ENCODE measurements at places on chromosomes 12 and 14.
A peak's percentile ranks its signal among the peaks of the same experiment; 100 is the strongest.

DNA sequence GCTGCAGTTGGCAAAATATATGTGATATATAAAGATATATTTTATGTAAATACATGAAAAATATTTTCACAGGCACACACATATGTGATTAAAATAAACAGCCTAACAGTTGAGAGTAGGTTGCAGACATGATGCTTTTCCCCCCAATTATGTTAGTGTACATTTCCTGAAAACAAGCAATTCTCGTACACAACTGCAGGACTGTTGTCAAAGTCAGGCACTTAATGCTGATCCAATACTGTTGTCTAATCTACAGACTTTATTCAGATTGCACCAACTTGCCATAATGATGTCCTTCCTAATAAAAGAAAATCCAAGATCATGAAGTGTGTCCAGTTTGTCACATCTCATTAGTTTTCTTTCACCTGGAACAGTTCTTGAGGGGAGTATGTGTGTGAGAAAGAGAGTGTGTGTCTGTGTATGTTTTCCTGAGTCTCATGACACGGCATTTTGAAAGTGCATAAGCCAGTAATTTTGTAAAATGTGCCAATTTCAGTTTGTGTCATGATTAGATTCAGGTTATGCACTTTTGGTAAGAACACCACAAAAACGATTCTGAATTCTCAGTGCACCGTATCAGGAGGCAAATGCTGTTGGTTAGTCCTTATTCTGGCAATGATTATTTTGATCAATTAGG, 16.5 kb upstream of the SEL1L start:
- no peak for DNase-seq

GRCh38 chr12:91588874-91589454, 406.3 kb upstream of the DCN start:
- DNase-seq, result no peak

DNA sequence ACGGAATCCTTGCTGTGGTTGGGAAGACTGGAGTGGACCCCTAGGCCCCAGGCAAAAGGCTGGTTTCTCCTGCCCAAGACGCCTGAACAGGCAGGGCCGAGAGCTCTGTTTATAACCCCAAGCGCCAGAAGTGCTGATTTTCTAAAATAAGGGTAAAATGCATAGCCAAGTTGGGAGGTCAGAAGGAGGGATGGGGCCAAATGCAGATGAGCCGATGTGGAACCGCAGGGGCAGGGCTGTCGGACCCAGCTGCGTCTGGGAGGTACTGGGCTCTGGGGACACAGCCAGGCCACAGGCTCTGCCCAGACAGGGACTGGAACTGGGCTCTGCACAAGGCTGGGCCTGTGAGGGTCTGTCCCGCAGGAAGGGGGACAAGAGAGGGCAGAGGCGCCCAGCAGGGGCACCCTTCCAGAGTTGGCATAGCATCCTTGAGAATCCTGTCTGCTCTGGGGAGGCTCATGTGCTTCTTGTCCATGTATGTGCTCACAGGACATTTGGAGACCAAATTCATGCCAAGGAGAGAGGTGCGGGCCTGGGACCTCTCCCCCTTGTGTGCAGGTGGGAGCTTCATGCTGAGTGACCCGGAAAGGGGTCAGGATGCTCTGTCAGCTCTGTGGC, 49.1 kb downstream of the JAG2 start:
- no peak for DNase-seq

GRCh38 chr12:24909667-24910066, 39.2 kb downstream of the BCAT1 start:
- DNase-seq, result peak; percentile 87

DNA sequence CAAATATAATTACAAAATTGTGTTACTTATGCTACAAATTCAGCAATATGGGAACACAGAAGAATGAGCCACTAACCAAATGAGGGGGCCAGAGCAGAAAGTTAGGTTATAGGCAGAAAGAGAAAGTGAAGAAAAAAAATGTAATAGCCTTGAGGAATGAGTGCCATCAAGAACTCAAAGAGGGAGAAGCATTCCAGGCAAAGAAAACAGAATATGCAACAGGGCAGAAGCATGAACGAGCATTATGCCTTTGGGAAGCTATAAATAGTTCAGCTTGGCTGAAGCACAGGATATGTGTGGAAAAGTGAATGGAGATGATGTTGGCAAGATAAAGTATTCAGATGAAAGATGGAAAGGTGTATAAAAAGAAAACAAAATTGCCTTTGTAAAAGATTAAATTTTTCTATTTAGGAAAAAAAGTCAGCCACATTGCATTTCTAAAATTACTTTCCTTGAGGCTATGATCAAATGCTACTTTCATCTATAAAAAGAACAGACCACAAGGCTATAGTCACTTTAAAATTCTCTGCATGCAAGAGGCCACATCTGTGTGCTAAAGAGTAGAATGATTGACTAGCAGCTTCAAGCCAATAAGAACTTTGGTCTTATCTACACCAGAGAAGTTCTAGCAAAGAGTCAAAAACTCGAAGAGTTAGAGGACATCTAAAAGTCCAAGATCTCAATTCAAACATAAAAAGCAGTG, 193.6 kb upstream of the GARIN6 start:
- DNase-seq, result peak; percentile 47

- peak; percentile 31 for DNase-seq
These were observed 155.7 kb downstream of the DPF3 start for GRCh38 chr14:72738161-72738611.

DNA sequence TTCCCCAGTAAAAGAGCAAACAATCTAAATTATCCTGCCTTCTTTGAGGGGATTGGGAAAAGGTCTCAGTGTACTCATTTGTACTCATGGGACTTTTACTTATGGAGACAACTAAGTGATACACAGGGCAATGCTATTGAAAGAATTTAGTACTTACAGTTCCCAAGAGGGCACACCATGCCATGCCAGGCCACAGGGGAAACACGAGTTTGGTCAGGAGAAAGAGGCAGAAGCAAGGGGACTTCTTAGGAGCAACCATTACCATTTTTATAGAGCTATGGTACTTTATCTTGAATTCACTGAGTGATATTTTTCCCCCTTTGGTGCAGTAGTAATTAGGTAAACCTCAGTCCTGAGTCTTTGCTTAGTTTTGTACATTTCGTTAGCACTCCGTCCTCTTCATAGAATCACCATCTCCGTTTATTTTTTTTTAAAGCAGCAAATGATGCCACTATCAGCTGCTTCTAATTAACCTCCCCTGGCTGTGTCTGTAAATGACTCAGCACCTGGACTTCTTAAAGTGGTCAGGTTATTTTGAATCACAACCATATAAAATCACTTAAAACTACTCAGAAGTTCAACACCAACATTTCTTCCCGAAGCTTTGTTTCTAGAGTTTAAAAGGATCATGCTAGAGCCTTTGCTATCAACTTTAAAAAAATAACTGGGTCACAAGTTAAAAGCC, 5.9 kb upstream of the WASHC3 start:
- DNase-seq, result peak; percentile 63

GRCh38 chr12:107127482-107128430, 34.4 kb upstream of the CRY1 start:
- DNase-seq, result no peak

DNA sequence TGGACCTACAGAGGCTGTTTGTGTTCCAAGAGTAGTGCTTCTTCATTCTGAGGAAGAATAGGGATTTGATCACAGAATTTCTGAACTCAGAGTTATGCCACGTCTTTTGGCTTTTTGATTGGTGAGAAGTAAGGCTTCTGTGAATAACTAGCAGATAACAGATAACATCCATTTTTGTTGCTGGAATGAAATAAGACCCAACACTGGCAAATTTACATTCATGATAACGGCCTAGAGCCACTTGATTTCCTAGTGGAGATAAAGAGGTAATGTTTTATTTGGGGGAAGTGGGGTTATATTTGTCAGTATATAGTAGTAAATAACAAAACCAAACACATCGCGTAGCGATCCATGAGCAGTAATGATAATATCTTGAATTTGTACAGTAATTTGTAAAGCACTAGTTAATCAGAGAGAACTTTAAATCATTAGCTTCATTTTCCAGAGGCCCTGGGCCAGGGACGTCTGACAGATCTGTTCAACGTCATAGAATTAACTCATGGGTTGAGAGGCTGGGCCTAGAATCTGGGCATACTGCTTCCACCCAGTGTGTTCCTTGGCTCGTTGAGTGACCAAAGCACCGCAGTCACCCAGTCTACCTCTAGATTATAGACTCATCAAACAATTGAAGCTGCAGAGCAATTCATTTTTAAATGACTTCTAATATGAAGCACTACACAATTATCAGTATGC, 79.6 kb downstream of the HMGA2 start:
- no peak for DNase-seq

GRCh38 chr14:52961060-52961639, 10.3 kb upstream of the FERMT2 start:
- DNase-seq, result peak; percentile 70

GRCh38 chr12:23630524-23630923, 318.9 kb downstream of the SOX5 start:
- no peak for DNase-seq

GRCh38 chr12:131606218-131606901, 104.5 kb upstream of the SFSWAP start:
- no peak for DNase-seq

- no peak for DNase-seq
These were observed 5.0 kb upstream of the MEG3 start for GRCh38 chr14:100820957-100821356.

GRCh38 chr12:58629376-58629775, 290.9 kb downstream of the LRIG3 start:
- DNase-seq, result no peak

DNA sequence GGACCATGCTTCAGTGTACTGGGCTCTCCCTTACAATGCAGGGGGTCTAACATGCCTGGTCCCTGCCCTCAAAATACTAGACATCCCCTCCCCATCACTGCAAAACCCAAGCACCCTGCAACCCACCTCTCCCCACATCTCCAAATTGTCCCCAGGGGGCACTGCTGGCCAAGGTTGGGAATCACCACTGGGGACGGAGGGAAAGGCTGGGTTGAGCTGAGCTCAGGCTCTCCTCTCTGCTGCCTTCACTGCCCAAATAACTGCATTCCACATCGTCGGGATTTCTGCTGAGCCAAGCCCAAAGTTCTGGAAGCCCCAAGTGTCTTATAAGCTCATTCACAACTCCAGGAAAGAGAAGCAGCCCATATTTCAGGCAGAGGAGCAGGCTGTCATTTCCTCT, 69.6 kb downstream of the NT5DC3 start:
- peak; percentile 47 for DNase-seq

- DNase-seq, result no peak
These were observed 237.6 kb upstream of the PRKD1 start for GRCh38 chr14:30165255-30165654.

- DNase-seq, result no peak
These were observed 23.3 kb downstream of the INSM2 start for GRCh38 chr14:35557221-35557747.

DNA sequence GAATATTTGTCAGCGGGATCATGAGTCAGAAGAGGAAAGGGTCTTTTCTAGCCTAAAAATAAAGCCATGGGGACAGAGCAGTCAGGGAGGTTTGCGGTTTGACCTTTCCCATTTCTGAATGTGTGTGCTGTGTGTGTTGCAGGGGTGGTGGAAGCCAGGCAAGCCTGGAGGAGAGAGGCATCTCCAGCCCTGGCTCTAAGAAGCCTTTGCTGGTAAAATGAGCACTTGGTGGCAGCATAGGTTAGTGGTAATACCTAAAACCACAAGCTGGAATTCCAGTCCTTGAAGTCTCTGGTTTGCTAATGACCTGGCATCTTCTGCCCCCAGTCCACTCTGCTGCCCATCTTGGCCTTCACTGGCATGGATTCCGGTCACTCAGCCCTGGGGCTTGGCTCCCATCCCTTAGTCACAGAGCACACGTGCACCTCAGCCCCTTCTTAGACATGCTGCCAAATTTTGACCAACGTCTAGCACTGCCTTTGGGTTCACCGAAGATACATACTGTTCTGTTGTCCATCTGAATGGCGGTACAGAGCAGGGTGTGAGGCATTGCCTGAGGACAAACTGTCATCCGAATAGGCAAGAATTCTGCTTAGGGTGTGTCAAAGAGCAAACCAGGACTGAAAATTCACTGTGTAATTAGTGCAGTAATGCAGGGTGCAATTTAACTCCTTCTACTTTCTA, 52.7 kb downstream of the KCNA5 start:
- peak; percentile 97 for DNase-seq

- no peak for DNase-seq
These were observed 157.0 kb upstream of the PRMT8 start for GRCh38 chr12:3333991-3334391.

DNA sequence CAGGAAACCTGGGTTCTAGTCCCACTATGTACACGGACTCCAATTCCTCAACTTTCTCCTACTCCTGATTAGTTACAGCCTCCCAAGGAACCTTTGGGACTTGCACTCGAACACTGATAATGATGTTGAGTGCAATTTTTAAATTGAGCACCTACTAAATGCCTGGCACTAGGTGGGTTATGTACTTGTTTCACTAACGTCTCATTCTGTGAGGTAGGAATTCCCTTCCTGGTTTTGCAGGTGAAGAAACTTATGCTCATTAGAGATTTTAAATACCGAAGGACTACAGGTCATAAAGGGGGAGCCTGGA, 536 bp downstream of the PARPBP start:
- DNase-seq, result no peak

DNA sequence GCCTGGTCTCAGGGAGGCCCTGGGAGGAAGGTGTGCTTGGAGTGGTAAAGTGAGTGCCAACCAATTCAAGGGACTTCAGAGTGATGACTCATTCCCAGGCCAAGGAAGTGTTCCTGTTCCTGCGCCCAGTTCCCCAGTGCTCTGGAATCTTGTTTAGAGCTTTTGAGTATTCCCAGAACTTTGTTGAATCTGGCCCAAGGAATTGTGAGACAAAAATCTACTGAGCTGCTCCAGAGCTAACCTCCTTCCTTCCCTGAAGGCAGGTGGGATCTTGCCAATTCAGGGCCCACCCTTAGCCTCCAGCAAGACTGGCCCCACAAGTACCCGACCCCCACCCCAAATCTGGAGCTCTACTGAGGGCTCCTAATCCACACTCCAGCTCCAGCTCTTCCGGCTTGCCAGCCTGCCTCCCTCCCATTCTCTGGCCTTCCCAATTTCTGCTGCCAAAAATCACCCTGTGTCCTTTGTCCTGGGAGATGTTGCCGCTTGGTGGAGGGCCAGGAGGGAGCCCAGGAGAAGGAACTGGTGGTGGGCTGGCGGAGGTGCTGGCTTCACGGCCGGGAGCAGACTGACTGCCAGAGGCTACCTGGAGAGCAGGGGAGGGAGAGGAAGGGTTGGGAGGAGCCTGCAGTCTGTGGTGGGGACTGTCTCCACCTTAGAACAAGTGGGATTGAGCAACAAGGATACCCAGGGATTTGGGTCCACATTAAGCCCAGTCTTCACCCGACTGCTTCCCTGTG, 2.0 kb upstream of the ATN1 start:
- DNase-seq, result peak; percentile 97

GRCh38 chr12:121600702-121601336, 20.0 kb upstream of the KDM2B start:
- DNase-seq, result no peak

GRCh38 chr12:115801871-115802270, 475.6 kb downstream of the MED13L start:
- DNase-seq, result no peak

DNA sequence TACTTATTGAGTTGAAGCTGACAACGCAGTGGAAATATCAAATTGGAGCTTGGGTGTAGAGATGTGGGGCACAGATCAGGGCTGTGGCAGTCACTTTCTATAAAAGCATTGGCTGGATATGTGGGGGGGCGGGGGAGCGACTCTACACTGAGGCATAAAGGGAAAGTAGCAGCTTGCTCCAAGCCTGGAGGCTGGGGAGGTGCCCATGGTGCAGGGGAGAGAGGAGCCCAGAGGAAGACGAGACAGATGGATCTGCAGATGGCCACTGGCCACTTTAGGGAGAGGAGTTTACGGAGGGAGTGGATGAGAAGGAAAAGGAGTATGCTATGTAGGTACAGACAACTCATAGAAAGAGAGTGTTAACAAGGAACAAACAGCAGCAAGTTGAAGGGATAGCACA, 13.5 kb upstream of the NGB start:
- no peak for DNase-seq
